ENCODE measurements at places on chromosomes 2 and 18.

DNA sequence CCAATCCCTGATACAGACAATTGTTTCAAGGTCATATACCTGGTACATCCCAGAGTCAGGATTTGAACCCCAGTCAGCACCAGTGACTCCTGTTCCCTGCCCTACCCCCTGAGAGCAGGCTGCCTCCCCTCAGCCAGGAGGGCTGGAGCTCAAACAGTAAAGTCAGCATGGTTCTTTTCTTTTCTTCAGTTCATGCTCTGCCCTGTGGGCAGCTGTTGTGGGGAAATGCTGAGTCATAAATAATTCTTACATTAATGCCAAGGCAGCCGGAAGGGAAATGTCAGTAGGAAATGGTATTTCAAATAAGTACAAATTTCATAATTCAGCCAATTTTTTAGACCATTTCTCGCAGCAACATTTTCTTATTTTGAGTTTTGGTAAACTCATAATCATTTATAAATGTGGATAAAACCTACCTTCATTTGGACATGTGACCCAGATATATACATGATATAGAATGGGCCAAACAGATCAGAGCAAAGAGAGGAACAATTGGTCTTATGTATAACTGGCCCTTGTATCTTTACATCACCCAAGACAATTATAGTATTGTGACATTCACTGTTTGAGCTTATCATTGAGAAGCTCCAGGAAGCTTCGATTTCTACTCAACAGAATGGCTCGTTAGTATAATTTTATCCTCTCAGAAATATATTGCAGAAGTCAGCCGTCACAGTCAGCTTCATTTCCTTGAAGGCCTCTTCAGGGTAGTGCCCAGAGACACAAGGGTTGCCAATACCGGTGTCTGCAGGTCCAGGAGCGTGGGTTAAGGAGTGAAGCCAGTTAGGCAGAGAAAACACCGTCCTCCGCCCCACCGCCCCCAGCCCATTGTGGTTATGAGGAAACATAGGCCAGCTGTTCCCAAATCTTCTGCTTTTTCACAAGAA is 28.0 kb upstream of the SCYGR1 start:
- DNase-seq = no peak

DNA sequence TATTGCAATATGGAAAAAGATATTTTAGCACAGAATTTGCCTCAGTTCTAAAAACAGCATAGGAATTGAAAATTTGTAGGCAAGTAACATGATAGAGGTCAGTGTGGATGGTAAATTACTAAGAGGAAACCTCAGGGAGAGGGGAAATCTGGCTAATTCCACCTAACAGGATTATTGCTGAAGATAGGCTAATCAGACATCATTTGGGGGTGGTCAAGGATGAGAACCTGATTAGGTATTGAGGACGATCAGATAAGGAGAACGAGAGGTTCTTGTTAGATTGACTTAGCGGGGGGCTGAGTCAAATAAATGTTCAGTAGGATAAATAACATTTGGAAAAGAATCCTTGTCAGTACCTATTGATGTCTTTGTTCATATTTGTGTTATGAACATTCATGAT is 543.2 kb upstream of the LRRTM4 start:
- DNase-seq = no peak

DNA sequence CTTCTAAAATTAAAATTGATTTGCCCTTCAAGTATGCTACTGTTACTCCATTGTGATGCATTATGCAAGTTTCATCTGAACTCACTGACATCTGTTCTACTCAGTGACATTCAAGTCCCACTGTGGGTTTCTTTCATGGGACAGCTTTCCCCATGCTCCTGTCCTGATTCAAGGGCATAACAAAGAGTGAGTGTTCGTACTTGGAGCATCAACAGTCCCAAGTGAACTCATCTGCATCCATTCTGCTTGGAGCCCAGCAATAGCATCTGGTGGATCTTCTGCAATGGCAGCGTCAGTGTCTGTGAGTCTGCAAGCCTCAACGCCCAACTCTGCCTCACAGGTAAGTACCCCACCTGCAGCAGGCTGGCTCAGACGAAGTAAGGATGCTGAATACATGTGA is 27.5 kb downstream of the BUB1 start:
- DNase-seq = no peak

- DNase-seq = no peak
These were observed 87.5 kb upstream of the RNF152 start for GRCh38 chr18:61980355-61980754.

DNA sequence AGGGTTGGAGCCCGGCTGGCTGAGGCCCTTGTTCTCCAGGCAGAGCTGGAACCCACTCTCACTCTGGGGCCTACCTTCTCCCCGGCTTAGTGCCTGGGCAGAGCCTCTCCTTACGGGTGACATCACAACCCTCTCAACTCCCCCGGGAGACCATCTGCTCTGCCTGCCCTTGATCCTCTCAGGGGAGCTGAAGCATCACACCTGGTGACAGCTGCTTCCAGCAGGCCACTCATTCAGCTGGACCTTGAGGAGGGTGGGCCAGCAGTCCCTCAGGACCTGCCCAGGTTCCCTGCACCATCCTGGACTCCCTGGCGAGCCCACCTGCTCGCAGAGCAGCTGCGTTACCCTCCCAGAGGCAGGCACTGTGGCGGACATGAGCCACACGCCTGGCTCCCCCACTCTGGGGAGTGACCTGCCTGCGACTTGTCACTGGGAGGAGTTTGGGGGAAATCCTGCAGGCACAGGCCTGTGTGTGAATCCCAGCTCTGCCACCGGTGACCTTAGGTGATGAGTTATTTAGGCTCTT is 13.1 kb downstream of the HS6ST1 start:
- DNase-seq = no peak

DNA sequence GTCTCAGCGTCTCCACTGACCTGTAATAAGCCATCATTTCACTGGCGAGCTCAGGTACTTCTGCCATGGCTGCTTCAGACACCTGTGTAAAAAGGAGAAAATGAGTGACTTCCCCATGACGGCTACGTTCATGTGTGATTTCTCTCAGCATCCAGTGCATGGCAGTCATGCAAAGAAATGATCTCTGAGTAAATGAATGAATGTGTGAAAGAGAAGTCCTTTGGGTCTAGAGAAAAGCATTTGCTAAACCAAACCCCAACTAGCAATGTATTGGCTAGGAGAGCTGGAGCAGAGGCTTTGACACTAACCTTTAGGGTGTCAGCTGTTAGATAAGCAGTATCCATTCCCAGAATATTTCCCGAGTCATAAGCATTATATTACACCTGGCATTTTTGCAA is 417 bp downstream of the IL1B start:
- DNase-seq = no peak

- no peak for DNase-seq
These were observed 158.6 kb upstream of the RAB6C start for GRCh38 chr2:129820908-129821307.

- DNase-seq = no peak
These were observed 84.2 kb downstream of the SLC39A10 start for GRCh38 chr2:195741191-195741590.

- DNase-seq = no peak
These were observed 35.1 kb upstream of the ROCK2 start for GRCh38 chr2:11379558-11379957.

DNA sequence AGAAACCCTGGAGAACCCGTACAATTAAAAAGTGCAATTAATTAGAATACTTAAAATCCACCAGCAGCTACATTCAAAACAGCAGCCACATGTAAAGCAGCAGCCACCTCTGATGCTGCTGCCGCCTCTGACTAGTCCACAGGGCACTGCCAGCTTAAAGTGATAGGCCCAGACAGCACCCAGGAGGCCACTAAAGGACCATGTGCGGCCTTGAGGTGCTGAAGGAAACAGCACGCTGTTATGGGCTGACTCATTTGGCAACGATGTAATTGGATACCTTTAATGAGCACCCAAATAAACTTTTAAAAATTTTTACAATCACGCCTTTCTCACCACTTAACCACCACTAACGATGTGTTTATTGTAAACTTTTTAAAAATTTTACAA is 209.3 kb upstream of the NCKAP5 start:
- no peak for DNase-seq

DNA sequence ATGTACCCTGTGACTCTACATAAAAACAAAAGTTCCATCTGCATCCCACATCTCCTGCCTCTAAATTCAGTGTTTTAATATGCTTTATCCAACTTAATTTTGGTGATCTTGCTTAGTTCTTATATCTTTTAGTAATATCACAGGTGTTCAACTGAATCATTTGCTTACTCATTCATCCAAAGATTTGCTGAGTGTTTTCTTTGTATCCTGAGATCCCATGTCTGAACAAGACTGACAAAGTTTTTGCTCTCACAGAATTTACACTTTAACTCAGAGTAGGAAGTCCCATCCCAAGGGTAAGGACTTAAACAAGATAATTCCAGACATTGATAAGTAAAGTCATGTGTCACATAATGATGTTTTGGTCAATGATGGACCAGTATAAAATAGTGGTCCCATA is 87.0 kb downstream of the FSIP2 start:
- DNase-seq = no peak

GRCh38 chr2:190533968-190534309 is 583 bp downstream of the NEMP2 start:
- peak; percentile 54 for DNase-seq

DNA sequence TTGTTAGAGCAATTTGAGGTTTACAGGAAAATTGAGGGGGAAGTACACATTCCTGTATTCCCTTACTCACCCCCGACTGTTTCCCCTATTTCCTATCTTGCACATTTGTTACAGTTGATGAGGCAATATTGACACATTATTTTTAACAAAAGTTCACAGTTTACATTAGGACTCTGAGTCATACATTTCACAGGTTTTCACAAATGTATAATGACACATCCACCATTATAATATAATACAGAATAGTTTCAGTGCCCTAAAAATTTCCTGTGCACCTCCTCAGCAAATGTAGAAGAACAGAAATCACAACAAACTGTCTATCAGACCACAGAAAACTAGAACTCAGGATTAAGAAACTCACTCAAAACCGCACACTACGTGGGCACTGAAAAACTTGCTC is 160.6 kb upstream of the RMP24 start:
- no peak for DNase-seq

DNA sequence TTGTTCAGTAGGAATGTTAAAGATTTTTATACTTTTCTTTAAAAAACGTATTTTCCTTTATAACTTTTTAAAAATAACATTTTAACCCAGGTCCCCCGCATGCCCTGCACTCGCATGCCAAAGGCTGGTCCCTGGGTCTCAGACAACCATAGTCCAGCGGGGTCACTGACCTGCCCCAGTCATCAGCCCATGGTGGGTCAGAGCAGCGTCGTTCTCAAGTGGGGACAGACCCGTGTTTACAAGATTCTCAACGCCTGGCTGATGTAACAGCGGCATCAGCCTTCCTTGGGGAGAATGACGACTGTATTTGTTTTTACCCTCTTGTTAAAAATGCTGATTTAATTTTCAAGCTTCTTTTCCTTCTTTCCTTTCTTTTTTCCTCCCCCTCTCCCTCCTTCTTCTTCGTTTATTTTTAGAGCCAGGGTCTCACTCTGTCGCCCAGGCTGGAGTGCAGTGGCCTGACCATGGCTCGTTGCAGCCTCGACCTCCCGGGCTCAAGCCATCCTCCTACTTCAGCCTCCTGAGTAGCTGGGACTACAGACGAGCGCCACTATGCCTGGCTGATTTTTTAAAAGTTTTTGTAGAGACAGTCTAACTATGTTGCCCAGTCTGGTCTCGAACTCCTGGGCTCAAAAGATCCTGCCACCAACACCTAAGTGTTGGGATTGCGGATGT is 1.0 kb upstream of the EFHD1 start:
- no peak for DNase-seq

DNA sequence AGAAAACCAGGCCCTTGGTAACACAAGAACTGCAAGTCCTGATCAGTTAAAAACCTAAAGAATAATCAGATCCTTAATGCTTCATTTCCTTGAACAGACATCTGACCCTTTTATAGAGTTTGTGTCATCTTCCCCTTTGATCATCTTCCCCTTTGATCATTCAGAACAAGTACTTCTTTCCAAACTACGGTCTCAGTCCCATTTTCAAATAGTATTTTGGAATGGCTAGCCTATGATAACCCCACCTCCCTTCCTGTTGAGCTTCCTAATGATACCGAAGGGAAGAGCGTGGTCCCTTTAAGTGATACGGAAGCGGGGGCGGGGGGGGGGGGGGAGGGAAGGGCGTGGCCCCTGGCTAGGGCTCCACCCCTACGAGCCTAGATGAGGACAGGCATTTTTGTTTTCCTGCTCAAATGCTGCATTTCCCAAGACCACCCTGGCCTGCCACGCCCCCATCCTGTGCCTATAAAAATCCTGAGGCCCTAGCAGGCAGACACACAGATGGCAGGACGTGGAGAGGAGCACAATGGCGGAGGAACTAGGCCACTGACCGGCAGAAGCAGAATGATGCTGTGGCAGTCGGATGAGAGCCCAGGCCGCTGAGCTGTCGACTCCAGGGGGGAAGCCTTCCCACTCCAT is 24.1 kb upstream of the CHRNA1 start:
- DNase-seq = no peak

GRCh38 chr2:85861180-85861579 is 27.6 kb downstream of the ST3GAL5 start:
- no peak for DNase-seq

DNA sequence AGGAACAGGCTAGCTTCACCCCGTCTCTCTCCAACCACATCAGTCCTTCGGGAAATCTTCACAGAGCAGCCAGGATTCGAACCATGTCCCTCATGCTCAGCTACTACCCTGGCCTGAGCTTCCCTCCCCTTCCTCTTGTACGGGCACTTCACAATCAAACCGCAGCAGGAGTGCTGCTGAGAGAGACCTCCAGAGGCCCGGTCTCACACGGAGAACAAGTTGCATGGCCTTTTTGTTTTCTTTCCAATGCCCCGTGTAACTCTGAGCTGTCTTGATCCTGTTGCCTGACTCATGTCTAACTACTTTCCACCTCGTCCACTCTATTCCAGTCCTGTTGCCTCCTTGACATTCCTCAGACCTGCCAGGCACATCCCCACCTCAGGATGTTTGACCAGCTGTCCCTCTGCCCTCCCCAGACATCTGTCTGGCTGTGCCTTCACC is 25.4 kb downstream of the FBLN7 start:
- DNase-seq = no peak

DNA sequence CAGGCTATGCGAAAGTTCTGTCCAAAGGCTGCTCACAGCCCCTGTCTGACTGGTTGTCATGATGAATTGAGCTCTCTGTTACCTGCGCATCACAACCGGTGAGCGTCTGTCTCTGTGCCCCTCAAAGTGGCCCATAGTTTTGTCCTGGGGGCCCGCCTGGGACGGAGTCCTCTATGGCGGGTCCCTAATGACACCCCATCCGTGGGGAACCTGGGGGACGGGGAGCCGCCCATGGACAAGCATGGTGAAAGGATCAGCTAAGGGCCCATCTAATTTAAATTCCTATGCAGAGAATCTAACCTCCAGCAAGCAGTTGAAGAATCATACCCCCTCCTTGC is 473 bp downstream of the ELMOD3 start:
- no peak for DNase-seq

GRCh38 chr2:39464864-39465263 is 27.8 kb upstream of the MAP4K3 start:
- DNase-seq = no peak

All from activated CD4-positive, alpha-beta T cell treated with anti-CD3 and anti-CD28 coated beads, Interleukin-2, amount 50 U/mL, for 48 hours (primary cell).